Activated CD4-positive, alpha-beta memory T cell treated with anti-CD3 and anti-CD28 coated beads, Interleukin-2, amount 10 ng/mL, durations not matched to agents 7 days and 5 days (primary cell): ENCODE measurements at places on chromosomes 11 and 22. TPM values are rescaled to one million over a fixed set of nuclear protein-coding genes. Genes with fewer than 3 reads are reported as not detected.

- H3K4me3 ChIP-seq: no peak overlapping the region
- no peaks in the 10 kb centered on the region for H3K36me3 ChIP-seq
- peaks cover 61% of the 10 kb centered on the region for H3K27me3 ChIP-seq
- no peaks in the 10 kb centered on the region for H3K4me1 ChIP-seq
Measured at GRCh38 chr11:6285019-6285418, 25.4 kb downstream of the CCKBR start.

GRCh38 chr11:115677190-115677589 lies 173.0 kb upstream of the CADM1 start:
- no peaks in the 10 kb centered on the region for H3K36me3 ChIP-seq
- no peak overlapping the region for H3K27ac ChIP-seq
- no peak for DNase-seq
- H3K27me3 ChIP-seq: no peaks in the 10 kb centered on the region
- H3K4me1 ChIP-seq: no peaks in the 10 kb centered on the region
- no peak overlapping the region for H3K4me3 ChIP-seq

DNA sequence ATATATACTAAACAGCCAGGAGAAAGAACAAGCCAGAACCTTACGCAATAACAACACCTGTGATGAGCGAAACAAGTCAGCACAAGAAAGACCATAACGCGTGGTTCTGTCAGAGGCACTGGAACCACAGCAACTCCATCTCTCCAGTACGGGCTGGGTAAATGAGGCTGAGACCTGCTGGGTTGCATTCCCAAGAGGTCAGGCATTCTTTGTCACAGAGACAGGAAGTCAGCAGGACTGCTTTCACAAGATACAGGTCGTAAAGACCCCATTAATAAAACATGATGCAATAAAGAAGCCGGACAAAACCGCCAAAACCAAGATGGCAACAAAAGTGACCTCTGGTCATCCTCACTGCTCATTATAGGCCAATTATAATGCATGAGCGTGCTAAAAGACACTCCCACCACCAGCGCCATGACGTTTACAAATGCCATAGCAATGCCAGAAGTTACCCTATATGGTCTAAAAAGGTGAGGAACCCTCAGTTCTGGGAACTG lies 21.7 kb downstream of the TPST2 start:
- DNase-seq: no peak
- no peak overlapping the region for H3K4me3 ChIP-seq
- H3K36me3 ChIP-seq: peaks cover 55% of the 10 kb centered on the region

GRCh38 chr11:79342686-79343085 lies 98.1 kb downstream of the TENM4 start:
- no peaks in the 10 kb centered on the region for H3K27me3 ChIP-seq
- no peak overlapping the region for H3K27ac ChIP-seq
- DNase-seq: no peak
- no peak overlapping the region for H3K4me3 ChIP-seq
- H3K36me3 ChIP-seq: no peaks in the 10 kb centered on the region

- DNase-seq: no peak
- H3K27ac ChIP-seq: no peak overlapping the region
Measured at GRCh38 chr11:121368364-121369240, 76.0 kb downstream of the SC5D start.

DNA sequence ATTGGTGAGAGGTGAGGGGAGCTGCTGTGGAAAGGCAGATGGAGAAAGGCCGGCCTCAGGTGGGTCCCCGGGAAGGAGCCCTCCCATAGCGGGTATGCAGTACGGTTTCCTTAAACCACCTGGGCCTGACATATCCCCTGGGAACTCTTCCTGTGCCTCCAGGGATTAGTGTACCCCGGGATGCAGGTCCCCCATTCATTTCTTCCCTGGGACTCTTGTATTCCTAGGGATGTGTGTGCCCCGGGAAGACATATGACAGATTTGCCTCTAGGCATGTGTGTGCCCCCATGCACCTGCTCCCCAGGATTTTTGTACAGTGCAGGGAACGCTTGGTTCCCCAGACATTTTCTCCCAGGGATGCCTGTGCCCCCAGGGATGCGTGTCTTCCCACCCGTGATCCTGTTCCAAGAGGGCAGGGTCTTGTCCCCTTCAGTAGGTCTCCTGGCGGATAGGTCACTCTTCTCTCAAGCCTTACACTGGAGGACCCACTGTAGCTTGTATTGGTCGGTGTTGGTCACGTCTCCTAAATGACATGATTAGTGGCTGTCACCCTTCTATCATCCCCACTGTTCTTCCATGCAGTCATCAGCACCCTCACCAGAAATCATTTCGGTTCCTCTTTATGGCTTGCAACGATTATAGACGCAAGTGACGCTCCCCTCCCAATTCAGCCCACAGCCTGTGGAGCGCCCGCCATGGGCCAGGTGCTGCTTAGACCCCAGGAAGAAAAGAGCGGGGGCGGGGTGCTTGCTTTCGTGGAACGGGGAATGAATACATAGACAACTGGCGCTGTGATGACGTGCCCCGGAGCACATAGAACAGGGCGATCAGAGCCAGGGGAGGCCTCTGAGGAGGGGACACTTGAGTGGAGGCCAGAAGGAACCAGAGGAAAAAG lies 1.3 kb downstream of the PARVB start:
- no peaks in the 10 kb centered on the region for H3K36me3 ChIP-seq
- H3K4me3 ChIP-seq: peak overlapping the region; percentile 74

DNA sequence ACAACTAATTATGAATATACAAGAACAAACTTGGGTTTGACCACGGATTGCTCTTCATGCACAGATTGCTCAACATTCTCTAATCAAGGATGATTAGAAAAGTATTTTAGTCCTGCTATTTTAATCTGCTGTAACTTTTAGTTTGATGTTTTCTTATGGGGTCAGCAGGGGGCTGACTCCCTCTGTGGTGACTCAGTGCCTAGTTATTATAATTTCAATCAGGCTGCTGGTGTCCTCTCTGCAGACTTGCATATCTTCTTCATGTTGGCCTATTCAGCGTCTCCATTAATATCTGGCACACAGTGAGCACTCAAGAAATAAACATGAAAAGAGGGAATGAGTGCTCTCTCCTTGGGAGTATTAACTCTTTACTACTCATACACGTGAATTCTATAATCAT lies 223.8 kb upstream of the DDI1 start:
- no peaks in the 10 kb centered on the region for H3K36me3 ChIP-seq
- H3K27ac ChIP-seq: no peak overlapping the region
- DNase-seq: no peak
- H3K4me3 ChIP-seq: no peak overlapping the region
- H3K27me3 ChIP-seq: no peaks in the 10 kb centered on the region
- no peaks in the 10 kb centered on the region for H3K4me1 ChIP-seq

GRCh38 chr11:19323502-19323901 lies 82.8 kb upstream of the E2F8 start:
- no peaks in the 10 kb centered on the region for H3K36me3 ChIP-seq
- DNase-seq: no peak
- peaks cover 35% of the 10 kb centered on the region for H3K27me3 ChIP-seq

DNA sequence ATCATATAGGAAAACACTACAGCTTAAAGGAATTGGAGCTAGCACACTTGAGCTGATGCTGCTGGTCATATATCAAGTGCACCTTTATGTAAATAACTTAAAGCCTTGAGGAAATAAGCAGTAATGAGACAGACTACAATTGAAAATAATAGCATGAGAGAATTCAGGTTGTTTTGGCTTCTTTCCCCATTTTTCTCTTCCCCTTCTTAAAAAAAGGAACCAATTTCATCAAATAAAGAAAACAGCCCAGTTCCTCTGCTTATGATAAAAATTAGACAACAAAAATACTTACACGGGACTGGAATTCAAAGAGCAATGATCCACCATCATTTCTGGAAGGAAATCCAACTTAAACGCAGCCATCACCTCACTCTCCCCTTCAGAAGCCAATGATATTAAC lies 50.2 kb upstream of the RAPSN start:
- no peak overlapping the region for H3K4me3 ChIP-seq
- peaks cover 31% of the 10 kb centered on the region for H3K4me1 ChIP-seq
- no peaks in the 10 kb centered on the region for H3K27me3 ChIP-seq
- H3K36me3 ChIP-seq: peaks cover 34% of the 10 kb centered on the region

- no peak overlapping the region for H3K4me3 ChIP-seq
- H3K36me3 ChIP-seq: peaks cover 51% of the 10 kb centered on the region
- no peaks in the 10 kb centered on the region for H3K27me3 ChIP-seq
- no peaks in the 10 kb centered on the region for H3K4me1 ChIP-seq
- DNase-seq: no peak
Measured at GRCh38 chr11:95835351-95835750, 45.1 kb downstream of the CEP57 start.

GRCh38 chr11:4049006-4049405 lies 45.6 kb upstream of the RRM1 start:
- H3K36me3 ChIP-seq: peaks cover 42% of the 10 kb centered on the region
- no peak overlapping the region for H3K4me3 ChIP-seq
- H3K4me1 ChIP-seq: peaks cover 4% of the 10 kb centered on the region
- no peaks in the 10 kb centered on the region for H3K27me3 ChIP-seq

DNA sequence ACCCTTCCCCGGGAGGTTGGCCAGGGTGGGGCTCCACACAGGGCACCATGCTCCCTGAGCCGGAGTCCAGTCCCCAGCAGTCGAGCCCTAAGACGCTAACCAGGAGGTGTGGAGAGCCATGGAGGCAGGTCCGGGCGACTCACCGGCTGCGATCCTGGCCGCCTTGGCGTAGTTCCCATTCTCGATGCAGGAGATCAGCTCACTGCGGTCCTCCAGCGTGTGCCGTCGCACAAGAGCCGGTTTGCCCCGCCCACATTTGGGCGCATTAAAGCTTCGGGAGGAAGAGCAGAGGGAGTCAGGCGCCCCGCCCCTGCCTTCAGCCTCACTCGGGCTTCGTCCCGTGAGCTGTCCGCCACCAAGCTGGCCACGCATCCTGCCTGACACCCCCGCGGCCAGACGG lies 50.8 kb downstream of the BRD1 start:
- no peak overlapping the region for H3K4me3 ChIP-seq
- peaks cover 48% of the 10 kb centered on the region for H3K36me3 ChIP-seq
- no peak overlapping the region for H3K27ac ChIP-seq
- H3K27me3 ChIP-seq: no peaks in the 10 kb centered on the region
- no peak for DNase-seq

GRCh38 chr11:19951558-19952115 lies 208.6 kb downstream of the DBX1 start:
- peaks cover 8% of the 10 kb centered on the region for H3K4me1 ChIP-seq
- no peak for DNase-seq
- H3K36me3 ChIP-seq: no peaks in the 10 kb centered on the region
- peak overlapping the region; percentile 6 for H3K4me3 ChIP-seq

DNA sequence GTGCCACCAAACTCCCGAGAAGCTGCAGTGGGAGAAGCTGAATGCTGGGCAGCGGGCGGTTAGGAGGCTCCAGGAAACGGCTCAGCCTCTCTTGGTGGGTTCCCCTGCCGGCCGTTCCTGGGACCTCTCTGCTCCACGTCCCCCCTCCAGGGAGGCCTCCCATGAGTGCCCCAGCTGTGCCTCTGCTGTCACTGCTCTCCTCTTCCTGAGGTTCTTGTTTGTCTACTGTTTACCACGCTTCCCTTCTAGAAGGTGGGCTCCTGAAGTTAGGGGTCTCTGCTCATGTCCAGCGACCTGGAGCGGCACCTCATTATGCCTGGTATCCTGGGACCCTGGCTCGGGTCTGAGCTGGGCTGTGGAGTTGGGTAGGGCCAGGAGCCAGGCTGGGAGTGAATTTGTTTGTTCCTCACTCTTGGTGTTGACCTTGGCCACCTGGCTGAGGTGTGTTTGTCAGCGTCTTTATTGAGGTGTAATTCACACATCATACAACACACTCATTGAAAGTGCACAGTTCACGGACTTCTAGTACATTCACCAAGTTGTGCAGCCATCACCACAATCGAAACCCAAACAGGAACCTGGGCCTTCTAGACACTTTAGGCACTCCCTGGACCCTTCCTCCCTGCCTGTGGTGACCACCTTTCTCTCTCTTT lies 37.8 kb upstream of the GRAMD4 start:
- H3K27me3 ChIP-seq: no peaks in the 10 kb centered on the region
- no peak overlapping the region for H3K4me3 ChIP-seq
- no peak overlapping the region for H3K27ac ChIP-seq
- no peak for DNase-seq

- H3K27ac ChIP-seq: no peak overlapping the region
- no peak for DNase-seq
- H3K36me3 ChIP-seq: no peaks in the 10 kb centered on the region
- H3K4me1 ChIP-seq: no peaks in the 10 kb centered on the region
Measured at GRCh38 chr11:70742553-70743291, 344.4 kb downstream of the CTTN start.

DNA sequence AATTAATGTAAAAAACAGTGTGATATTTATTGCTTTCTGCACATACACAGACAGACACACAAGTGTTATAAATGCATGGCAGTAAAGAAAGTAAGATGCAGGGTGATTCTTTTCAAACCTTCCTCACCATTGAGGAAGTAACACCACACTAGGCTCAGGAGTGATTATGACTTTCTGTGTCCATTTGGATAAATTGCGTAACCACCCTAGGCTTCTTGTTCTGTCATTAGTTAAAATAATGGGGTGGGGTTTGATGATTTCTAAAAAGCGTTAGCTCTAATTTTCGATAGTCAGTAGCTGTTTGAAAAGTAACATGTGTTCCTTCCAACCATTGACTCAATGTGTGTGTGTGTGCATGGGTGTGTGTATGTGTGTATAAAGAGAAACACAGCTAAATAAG lies 1080.2 kb downstream of the NTM start:
- no peak overlapping the region for H3K27ac ChIP-seq
- H3K4me3 ChIP-seq: no peak overlapping the region
- no peaks in the 10 kb centered on the region for H3K4me1 ChIP-seq

- H3K36me3 ChIP-seq: no peaks in the 10 kb centered on the region
- no peak overlapping the region for H3K27ac ChIP-seq
- no peak overlapping the region for H3K4me3 ChIP-seq
Measured at GRCh38 chr22:38781033-38781432, 12.9 kb downstream of the DNAL4 start.

DNA sequence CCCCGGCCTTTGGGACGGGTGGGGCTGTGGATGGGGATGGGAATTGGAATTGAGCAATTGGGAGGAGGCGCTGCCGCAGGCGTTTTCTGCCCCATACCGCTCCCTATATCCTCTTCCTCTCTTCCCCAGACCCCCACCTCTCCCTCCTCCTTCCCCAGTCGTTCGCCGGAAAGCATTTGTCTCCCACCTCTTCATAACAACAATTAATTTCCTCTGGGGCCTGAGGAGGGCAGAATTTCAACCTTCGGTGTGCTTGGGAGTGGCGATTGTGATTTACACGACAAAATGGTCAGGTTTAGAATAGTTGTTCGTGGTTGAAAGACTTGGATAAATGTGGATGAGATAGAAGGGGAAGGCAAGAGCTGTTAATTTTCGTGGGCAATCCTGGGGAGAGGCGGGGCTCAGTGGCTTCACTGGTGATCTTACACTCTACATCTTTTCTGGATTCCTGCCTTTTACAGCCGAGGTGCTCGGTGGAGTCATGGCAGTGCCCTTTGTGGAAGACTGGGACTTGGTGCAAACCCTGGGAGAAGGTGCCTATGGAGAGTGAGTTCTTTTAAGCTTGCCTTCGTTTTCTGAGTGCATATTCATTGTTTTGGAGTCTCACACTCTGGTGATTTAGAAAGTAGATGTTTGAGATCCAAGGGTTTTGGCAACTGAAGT lies 1.5 kb downstream of the CHEK1 start:
- peaks cover 43% of the 10 kb centered on the region for H3K4me1 ChIP-seq
- peaks cover 47% of the 10 kb centered on the region for H3K36me3 ChIP-seq
- DNase-seq: peak; percentile 41
- H3K4me3 ChIP-seq: peak overlapping the region; percentile 98
- H3K27ac ChIP-seq: peak overlapping the region; percentile 92

Gene SLC5A1
- total RNA-seq: not detected

Gene SCGB1A1
- total RNA-seq: not detected

Gene DMC1
- 12.5 TPM for total RNA-seq

Gene LMO2
- total RNA-seq: not detected

Gene CCDC88B
- 99.1 TPM for total RNA-seq
